ENCODE measurements at places on chromosomes 5 and 9.
A peak's percentile ranks its signal among the peaks of the same experiment; 100 is the strongest.

DNA sequence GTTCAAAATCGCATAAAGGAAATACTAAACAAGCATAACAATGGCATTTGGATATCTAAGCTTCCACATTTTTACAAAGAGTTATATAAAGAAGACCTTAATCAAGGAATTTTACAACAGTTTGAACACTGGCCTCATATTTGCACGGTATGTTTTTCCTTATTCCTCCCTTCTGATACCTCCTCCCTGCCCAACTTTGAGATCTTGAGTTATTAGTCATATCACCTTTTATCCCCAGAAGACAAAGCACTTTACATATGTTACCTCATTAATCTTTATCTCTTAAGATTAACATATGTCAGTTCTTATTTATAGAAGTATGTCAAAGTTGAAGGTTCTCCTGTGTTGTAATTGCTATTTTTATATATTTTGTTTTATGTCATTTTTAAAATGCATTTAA lies 29.8 kb downstream of the TDRD7 start:
- no peak for DNase-seq

DNA sequence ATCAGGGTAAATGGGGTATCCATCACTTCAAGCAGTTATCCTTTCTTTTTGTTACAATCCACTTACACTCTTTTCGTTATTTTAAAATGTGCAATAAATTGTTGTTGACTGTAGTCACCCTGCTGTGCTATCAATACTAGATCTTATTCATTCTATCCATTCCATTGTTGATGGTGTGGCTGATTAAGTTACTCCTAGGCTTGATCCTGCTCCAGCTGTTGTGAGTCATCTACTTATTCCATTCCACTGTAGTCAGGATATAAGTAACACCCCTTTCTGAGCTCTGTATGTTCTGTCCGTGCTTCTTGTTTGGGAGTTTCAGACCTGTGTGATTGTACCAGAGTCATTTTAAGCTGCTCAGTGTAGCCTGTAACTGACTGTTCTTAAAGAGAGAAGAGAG lies 122.5 kb upstream of the RUSC2 start:
- DNase-seq, result no peak

GRCh38 chr9:110788871-110789270 lies 120.3 kb downstream of the MUSK start:
- no peak for DNase-seq

DNA sequence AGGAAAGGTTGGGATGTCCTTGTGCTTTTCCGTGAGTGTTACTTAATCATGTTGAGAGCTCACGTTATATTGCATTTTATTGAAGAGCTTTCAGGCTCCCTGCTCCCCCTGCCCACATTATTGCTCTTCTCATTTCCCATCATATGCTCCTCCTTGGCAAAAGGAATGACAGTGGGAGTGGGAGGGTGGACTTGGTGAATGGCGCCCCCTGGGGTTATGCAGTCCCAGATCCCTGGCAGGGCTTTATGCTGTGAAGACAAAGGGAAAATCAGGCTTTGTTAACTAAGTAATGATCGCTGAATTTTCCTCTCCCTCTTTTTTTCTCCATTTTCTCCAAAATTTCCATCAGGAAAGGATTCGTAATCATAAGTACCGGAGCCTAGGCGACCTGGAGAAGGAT lies 166.6 kb downstream of the SMARCA2 start:
- no peak for DNase-seq

GRCh38 chr9:135050072-135050990 lies 37.1 kb upstream of the OLFM1 start:
- peak; percentile 32 for DNase-seq

DNA sequence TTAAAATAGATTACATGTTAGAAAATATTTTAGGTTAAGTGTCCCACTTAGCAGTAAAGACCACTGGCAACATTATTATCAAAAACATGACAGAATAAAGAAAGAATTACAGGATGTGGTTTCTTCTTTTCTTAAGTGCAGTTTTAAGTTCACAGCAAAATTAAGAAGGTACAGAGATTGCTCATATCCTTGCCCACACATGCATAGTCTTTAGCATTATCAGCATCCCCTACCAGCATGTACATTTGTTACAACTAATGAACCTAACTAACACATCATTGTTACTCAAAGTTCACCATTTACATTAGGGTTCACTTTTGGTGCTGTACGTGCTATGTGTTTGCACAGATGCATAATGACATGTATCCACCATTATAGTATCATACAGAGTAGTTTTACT lies 837.7 kb upstream of the CDH9 start:
- DNase-seq, result no peak

DNA sequence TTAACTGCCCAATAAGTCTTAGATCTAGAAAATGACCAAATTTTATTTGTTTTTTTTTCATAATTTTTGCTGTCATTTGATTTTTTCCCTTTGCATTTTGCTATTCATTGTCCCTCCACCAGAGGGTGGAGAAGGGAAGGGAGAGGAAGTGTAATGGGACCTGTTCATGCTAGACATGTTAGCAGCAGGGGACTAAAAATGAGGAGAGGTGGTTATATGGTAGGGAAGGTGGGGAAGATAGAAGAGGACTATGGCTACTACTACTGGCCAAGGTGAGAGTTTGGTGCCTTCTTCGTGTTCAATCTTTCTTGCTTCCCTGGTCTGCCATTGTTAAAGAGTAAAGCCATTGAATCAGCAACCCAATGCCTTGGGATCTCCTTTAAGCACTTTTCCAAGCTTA lies 6.4 kb downstream of the GRIA1 start:
- DNase-seq, result no peak

- DNase-seq, result no peak
Measured at GRCh38 chr9:124280176-124280691, 22.5 kb downstream of the NEK6 start.

DNA sequence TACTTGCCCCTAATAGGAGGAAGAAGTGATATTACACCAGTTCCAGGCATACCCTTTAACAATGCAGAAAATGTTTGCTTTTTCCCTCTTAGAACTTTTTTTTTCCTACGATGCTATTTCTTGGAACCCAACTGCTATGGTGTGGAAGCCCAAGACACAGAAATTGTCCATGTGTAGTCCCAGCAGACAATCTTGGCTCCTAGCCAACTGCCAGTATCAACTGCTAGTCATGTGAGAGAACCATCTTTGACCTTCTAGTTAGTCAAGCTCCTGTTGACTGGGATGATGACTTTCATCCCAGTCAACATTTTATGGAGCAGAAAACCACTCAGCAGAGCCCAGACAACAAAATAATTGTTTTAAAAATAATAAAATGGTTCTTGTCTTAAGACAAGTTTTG lies 532.4 kb downstream of the TLR4 start:
- no peak for DNase-seq

GRCh38 chr9:94801234-94801633 lies 74.7 kb downstream of the AOPEP start:
- DNase-seq, result no peak

- DNase-seq, result no peak
Measured at GRCh38 chr5:125497651-125498050, 751.2 kb upstream of the ZNF608 start.

DNA sequence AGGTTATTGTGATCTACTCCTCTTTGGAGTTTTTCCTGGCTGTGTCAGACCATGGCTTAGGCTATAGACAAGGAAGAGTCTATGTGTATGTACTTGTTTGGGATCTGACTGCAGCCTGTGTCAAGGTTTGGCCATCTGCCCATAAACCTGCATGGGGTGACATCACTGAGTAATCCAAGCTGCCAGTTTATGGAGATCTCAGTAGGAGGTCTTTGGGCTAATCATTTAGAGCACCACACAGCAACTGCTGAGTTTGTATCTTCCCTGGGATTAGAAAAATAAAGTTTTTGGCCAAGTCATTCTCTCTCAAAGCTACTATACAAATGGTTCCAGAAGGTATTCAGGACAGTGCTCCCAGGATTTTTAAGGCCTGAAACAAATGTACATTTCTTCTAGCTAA lies 65.5 kb upstream of the HSPB3 start:
- no peak for DNase-seq

- no peak for DNase-seq
Measured at GRCh38 chr5:42810834-42811590, 680 bp downstream of the SELENOP start.

DNA sequence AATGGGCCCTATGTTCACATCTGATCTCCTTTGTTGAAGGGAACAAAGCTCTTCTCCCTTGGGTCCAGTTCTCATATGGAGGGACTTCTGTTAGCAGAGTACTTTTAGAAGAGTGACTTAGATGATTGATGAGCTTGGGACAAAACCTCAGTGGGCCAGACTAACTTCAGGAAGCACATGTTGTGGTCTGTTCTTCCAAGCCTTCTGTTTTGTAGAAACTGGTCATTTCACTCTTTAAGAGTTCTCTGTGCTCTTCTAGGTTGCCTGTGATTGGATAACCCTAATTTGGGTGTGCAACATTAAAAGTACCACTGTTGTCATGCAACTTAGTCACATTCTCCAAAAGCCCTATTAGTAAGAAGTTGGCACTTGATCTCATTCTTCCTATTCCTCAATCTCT lies 183.5 kb upstream of the ACO1 start:
- no peak for DNase-seq

GRCh38 chr5:104130320-104130719 lies 567.7 kb upstream of the NUDT12 start:
- no peak for DNase-seq

- DNase-seq, result no peak
Measured at GRCh38 chr5:33312571-33313549, 127.9 kb upstream of the TARS1 start.

- peak; percentile 46 for DNase-seq
Measured at GRCh38 chr5:134526483-134527155, 1.1 kb downstream of the JADE2 start.

GRCh38 chr5:157486221-157486681 lies 26.2 kb downstream of the NIPAL4 start:
- no peak for DNase-seq

DNA sequence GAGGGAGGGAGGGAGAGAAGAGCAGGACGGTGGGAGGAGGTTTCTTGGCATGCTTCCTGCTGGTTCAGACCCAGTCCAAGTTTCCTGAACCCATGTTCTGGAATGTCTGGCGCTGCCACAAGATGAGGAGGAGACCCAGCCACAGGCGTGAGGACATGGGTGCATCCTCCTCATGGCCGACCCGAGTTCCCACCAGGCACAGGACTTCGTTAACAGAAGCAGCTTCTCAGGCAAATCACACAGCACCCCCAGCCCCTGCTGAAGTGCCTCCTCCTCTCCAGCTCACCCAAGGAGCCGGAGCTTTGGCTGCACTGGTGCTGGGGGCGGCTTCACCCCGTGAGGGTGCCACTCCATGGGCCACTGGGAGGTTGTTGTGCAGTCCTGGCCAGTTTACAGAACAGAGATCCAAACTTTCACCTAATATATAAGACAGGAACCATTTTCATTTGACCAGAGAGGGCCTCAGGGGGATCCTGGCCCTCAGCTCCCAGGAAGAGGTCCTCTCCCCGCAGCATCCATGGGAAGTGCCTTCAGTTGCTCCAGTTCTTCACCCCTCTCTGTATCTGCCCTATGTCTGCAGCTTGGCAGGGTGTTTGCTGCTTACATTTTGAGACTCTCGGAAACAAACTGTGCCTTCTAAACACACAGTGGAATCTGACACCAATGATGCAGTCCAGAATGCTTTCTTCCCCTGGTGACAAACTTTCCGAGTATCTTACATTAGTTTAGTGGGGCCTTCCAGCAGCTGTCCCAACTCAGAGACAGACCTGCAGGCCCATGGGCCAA lies 10.2 kb upstream of the NKD2 start:
- DNase-seq, result no peak

DNA sequence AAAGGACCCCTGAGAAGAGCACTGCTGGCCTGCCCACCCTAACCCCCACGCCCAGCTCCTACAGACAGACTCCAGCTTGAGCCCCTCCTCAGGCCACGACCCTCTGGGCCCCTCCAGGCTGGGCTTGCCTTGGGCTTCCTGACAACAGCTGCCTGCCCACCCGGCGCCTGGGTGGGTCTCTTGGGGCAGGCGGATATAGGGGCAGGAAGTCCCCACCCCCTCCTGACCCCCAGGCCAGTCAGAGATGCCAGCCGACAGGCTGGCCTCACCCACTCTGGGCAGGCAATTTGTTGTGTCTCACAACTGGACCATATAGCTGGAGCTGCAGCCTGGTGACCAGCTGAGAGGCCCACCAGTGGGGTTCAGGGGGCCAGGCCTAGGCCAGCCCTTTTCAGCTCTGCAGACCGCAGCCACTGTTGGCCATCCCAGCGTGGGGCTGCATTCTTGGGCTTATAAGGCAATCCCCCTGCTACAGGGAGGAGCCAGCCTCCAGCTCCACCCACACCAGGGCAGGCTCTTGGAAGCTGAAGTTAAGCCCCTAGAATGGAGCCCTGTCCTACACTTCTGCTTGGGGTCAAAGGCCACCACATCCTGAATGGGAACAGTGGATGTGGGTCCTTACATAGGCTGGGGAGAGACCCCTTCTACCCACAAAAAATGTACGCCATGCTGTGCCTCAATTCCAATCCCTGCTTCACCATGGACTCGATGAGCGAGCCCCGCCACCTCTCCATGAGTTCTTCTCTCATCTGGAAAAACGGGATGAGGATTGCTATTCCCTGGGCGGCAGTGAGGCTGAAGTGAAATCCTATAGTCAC lies 2.0 kb downstream of the PDLIM7 start:
- DNase-seq, result no peak

DNA sequence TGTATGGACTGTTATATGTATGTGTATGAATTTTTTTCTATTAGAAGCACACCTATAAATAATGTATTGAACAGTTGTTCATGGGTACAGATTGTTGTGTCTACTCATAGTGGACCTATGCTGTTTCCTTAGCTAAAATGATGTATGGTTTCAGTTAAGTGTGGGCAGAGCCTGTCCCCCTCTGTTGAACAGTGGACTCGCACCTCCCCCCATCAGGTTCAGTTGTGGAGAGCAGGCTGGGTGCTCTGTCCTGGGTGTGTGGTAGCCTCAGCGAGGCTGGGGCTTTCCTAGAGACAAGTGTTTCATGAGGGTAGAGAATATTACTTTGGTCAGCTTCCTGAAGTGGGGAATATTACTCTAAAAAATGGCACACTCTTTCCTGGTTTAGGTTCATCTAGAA lies 47.4 kb upstream of the LRRTM2 start:
- no peak for DNase-seq

DNA sequence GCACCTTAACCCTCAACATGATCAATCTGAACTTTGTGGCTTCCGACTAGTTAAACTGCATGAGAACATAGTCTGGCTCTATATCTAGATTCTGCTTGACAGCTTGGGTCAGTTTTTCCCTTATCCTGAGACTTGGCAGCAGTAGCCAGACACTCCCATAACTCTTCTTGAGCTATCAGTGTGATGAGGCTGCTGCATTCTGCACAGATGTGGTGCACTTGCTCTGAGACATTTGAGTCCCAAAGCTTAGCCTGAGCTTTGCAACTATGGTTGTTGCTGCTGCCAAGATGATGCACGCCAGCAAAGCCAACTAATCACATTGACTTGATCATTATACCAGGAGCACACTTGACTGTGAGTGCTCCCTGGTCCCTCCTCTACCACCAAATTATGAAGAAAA lies 36.2 kb downstream of the MOCS2 start:
- no peak for DNase-seq

GRCh38 chr9:4356306-4356705 lies 56.4 kb upstream of the GLIS3 start:
- DNase-seq, result no peak
